ENCODE measurements at places on chromosomes 1 and 21.

- no peak for DNase-seq
These were observed 298.9 kb downstream of the DPYD start for GRCh38 chr1:97621955-97622354.

DNA sequence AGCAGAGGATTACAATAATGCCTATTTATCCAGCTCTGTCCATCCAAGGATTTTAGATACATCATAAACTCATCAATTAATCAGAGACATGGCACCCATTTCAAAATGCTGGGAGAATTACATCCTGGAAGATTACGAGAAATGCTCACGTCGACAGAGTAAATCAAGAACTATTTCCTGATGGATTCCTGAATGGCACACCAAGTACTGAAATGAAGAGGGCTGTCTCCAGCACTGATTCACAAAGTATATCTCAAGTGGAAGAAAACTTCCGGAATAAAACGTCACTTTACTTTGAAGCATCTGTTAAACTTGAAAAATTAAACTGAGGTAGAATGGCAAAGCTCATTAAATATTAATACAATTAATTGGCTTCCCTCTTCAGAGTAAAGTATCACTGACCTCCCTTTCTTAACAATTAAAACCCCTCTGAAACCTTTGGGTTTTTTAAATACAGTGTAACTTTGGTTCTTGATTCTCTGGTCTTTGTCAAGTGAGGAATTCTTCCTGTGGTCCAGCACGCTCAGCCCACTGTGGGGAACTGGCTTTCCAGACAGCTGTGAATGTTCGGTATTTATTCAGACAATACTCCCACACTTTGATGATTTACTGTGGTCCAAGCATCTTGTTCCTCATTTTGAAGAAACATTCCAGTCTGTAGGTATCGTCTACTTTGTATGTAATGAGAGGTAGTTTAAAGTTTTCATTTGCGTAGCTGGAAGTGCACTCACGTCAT lies 288.0 kb downstream of the NFIA start:
- DNase-seq = no peak

DNA sequence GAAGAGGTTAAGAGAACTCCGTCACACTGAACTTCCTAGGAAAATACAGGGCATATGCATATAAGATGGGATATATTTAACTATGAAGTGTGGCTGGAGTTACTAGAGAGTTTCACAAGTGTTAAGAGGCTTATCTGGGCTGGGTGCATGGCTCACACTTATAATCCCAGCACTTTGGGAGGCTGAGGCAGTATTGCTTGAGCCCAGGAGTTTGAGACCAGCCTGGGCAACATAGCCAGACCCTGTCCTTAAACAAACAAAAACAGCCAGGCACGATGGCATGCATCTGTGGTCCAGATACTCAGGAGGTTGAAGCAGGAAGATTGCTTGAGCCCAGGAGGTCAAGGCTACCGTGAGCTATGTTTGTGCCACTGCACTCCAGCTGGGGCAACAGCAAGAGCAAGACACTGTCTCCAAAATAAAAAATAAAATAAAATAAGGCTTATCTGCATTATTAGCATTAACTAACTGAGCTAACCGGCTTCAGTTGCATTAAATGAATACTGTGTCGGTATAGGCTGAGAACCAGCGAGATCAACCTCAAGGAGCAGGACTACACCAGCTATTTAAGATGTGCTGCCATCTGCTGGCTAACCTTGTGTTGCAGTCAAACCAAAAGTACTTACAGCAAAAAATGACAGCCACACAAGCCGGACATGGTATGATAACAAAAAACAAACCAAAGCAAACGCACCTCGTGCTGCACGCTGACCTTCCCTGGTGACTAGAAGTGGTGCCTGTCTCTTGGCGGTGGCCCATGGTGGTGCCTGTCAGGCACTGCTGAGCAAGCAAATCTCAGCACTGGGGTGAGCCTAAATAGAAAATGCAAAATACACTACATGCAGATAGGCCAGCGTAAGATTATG lies 19.7 kb upstream of the RBBP5 start:
- peak; percentile 93 for DNase-seq

GRCh38 chr1:213110349-213111300 lies 59.6 kb downstream of the RPS6KC1 start:
- DNase-seq = no peak
